ENCODE measurements at places on chromosomes 13 and 19.

DNA sequence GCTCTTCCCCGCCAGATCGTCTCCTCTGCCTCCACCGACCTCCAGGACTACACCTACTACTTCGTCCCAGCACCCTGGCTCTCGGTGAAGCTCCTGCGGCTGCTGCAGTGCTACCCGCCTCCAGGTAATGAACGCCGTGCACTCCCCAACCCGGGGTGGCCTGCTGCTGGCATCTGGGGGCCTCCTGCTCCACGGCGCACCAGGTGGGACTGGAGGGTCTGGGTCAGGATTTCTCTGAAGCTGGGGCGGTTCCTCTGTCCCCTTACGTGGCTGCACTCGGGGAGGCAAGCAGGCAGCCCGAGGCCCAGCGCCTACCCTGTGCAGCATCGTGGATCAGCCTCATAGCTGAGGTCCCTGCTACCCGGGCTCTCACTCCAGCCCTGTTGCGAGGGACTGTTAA, 17.5 kb downstream of the FUZ start:
- DNase-seq = no peak

GRCh38 chr13:52359534-52359933, 46.4 kb downstream of the THSD1 start:
- DNase-seq = no peak

DNA sequence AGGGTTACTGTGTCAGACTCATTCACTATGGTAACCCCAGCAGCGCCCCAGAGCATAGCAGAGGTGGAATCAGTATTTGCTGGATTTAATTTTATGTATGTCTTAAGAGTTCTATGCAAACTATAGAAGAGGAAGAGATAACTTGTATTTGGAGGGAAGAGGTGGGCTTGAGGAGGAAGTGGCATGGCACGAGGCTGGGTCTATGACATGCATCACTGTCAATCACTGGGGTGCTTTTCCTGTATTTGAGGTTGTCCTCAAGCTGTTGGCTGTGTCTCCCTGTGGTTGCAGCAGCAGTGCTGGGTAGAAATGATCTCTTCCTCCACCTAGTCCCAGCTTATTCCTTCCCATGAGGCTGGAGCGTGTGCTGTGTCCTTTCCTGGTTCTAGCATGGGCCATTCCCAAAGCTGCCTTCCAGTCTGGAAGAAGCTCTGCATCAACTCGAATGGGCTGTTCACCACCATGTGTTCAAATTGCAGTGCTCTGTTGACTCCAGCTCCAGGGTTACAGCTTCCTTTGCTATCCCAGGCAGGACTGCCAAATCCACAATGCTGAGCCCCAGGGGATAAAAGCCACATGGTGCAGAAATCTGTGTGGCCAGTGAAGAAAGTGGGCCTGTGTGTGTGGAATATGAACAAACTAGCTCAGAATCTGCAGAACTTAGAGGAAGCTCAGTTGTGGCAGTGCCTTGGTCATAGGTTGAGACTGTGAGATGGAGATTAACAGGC, 73.1 kb upstream of the MTIF3 start:
- no peak for DNase-seq

- DNase-seq = no peak
These were observed 23.4 kb upstream of the NDUFS7 start for GRCh38 chr19:1360126-1360817.

GRCh38 chr13:37475966-37476365, 122.6 kb downstream of the POSTN start:
- no peak for DNase-seq

- DNase-seq = peak; percentile 93
These were observed 2.3 kb downstream of the TULP2 start for GRCh38 chr19:48896191-48896720.

DNA sequence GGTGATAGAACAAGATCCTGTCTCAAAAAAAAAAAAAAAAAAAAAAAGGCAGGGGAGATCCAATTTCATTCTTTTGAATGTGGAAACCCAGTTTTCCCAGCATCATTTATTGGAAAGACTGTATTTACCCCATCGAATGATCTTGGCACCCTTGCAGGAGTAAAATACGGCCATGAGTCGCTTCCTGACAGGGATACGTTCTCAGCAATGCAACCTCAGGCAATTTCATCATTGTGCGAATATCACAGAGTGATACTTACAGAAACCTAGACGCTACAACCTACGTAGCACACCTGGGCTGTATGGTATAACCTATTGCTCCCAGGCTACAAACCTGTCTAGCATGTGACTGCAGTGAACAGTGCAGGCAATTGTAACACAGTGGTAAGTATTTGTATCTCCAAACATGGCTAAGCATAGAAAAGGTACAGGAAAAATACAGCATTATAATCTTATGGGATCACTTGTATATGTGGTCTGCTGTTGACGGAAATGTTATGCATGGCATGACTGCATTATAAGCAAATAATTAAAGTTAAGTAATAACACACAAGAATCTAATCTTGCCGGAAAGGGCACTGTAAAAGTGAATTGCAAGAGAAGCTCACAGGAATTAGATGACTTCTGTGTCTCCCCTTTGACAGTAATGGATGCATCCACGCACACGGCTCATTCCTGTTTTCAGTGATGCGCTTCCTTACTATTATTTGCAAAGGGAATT, 24.1 kb downstream of the RFX2 start:
- DNase-seq = no peak

DNA sequence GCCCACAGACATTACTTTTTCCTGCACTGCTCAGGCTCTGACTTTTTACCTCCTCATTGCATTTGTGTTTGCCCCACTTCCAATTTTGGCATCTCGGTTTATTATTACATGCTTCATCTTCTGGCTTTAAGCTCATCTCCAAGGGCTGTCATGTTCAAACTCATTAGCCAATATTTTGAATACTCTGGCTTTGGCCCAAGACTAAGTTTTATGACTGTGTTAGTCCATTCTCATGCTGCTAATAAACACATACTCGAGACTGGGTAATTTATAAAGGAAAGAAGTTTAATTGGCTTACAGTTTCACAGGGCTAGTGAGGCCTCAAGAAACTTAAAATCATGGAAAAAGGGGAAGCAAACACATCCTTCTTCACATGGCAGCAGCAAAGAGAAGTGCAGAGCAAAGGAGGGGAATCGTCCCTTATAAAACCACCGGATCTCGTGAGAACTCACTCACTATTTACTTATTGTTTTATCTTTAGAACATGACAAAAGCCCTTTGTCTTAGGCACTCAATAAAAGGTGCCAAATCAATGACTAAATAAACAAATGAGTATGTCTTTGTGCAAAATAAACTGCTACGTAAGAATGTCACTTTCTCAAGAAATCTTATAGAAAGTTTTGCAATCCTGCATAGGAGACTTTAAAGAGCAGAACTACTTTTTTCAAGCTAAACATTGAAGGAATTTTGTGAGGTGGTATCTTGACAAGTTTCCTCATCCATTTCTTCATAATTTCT, 233.4 kb upstream of the SPRY2 start:
- no peak for DNase-seq

DNA sequence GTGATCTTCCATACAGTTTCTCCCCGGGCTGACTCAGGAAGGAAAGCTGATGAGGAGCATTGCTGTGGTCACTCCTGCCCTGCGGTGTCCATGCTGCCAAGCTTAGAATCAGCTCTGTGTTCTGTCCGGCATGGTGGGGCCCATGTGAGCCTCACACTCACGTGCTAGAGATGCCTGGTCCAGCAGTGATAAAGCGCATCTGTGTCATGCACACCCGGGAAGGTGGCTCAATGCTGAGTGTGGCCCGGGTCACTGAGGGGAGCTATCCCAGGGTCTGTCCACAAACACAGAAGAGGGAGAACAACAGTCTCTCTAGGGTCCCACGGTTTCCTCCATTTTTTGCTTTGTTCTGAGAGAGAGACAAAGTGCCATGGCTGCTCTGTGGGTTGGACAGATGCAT, 3.5 kb upstream of the LILRB1 start:
- no peak for DNase-seq

DNA sequence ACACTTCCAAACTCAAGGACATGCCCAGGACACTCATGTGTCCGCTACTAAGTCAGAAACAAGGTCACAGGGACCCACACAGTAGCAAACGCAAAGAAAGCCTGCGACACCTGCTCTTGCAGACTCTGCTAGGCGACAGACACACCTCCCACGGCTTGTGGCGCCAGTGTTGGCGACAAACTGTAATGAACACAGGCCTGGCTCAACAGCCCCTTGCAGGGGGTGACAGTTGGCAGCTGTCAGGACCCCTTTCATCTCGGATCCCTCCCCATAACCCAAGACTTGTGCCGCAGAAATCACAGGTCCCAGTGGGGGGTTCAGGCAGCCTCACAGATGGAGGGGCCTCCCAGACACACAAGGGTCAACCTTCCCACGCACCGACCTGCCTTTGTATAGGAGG, 364 bp downstream of the CKM start:
- DNase-seq = no peak

GRCh38 chr13:92513672-92514071, 712.9 kb upstream of the GPC6 start:
- no peak for DNase-seq

GRCh38 chr19:11813703-11814028, 407 bp upstream of the ZNF440 start:
- no peak for DNase-seq

DNA sequence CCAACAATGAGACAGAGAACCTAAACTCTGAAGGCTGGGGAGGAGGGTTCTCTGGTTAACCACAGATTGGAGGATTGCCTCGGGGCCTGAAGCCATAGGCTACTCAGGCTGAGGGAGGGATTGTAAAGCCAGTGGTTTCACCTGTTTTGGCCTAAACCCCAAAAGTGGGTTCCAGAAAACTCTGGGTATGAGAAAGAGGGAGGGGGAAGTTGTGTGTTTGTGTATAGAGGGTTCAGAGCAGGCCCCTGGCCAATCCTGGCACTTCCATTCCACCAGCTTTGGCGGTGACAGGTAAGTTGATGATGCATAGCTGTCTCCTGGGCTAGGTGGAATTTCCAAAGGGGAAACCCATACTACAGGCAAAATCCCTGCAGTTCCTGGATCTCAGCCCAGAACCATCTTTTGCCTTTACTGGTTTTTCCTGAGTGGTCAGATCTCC, 13.5 kb upstream of the CCDC97 start:
- DNase-seq = no peak

GRCh38 chr13:41995946-41996345, 35.0 kb upstream of the VWA8 start:
- peak; percentile 79 for DNase-seq

GRCh38 chr13:41682766-41683165, 225.4 kb downstream of the RGCC start:
- DNase-seq = no peak

- DNase-seq = peak; percentile 82
These were observed 3.4 kb downstream of the TPGS1 start for GRCh38 chr19:510606-511100.

GRCh38 chr19:17339088-17339741, 1.9 kb downstream of the GTPBP3 start:
- peak; percentile 69 for DNase-seq

DNA sequence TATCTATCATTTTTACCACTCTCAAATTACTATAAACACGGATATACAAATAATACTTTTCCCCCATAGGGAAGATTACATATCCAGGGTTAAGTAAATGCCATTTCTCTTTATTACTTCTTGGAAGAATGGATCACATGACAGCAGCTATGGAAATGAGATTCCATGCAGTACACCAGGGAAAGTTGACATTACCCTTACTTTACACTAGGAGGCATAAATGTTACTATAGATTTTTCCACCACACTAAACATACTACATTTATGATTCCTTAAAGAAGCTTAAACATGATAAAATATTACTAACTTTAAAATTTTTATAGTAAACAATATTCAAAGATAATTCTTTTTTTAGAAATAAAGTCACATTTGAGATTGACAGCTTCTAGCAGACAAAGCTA, 611.4 kb downstream of the PCDH9 start:
- DNase-seq = no peak

- DNase-seq = no peak
These were observed 5.7 kb upstream of the GRIN3B start for GRCh38 chr19:994516-994915.

DNA sequence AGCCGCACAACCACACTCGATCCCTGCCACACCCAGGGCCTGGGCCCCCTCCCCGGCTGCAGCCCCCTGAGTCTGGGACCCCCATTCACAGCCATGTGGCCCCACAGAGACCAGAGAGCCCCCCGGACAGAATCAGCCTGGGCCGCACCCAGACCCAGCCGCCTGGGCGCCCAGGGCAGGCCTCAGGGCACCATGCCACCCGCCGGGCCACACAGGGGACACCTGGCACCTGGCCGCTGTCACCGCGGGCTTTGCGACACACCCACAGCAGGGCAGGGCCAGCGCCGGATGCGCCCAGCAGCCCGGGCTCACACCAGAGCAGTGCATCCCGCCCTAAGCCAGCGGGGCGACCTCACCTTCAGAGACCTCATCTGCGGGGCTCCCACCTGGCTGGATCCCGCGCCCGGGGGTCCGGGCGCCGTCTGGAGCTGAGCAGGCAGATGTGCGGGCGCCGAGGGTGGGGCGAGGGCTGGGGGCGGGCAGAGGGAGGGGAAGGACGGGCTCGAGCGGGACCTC, 443 bp downstream of the TBXA2R start:
- peak; percentile 71 for DNase-seq

GRCh38 chr19:32662186-32662585, 12.8 kb downstream of the ANKRD27 start:
- no peak for DNase-seq

GRCh38 chr19:58560007-58560887, 1.8 kb upstream of the UBE2M start:
- no peak for DNase-seq

All from K562 (cell line).